ENCODE measurements at places on chromosomes 6 and 20.

GRCh38 chr6:123956492-123957139, 153.0 kb downstream of the NKAIN2 start:
- DNase-seq: no peak

GRCh38 chr20:32045999-32046398, 6.0 kb upstream of the HCK start:
- no peak for DNase-seq

- DNase-seq: no peak
These were observed 10.4 kb downstream of the E2F3 start for GRCh38 chr6:20411953-20412681.

DNA sequence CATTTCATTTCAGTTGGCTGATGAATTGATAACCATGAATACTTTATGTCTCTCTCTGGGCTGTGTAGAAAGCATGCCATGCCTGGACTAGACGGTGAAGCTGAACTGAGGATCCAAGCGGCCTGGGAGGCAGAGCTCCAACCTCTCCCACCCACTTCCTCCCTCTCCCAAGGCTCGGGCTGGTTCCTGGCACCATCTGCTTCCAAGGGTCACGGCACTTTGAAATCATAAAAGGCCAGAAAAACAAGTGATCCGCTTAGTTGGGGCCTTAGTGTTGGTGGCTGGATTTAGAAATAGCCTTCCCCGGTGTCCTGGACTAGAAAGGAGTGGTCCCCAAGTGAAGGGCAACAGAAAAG, 202.4 kb upstream of the PMEPA1 start:
- no peak for DNase-seq

DNA sequence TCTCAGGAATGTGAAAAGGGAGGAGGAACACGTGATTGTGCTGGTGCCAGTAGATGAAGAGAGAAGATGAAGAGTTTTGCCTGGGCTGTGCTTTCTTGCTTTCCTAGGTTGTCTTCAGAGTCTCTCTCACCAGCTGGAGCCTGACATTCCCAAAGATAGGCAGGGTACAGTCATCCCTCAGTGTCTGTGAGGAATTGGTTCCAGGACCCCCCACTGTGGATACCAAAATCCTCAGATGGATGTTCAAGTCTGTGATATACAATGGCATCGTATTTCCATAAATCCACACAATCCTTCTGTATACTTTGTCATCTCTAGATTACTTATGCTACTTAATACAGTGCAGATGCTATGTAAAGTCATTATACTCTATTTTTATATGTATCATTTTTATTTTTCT, 113.5 kb downstream of the SAMD5 start:
- no peak for DNase-seq

DNA sequence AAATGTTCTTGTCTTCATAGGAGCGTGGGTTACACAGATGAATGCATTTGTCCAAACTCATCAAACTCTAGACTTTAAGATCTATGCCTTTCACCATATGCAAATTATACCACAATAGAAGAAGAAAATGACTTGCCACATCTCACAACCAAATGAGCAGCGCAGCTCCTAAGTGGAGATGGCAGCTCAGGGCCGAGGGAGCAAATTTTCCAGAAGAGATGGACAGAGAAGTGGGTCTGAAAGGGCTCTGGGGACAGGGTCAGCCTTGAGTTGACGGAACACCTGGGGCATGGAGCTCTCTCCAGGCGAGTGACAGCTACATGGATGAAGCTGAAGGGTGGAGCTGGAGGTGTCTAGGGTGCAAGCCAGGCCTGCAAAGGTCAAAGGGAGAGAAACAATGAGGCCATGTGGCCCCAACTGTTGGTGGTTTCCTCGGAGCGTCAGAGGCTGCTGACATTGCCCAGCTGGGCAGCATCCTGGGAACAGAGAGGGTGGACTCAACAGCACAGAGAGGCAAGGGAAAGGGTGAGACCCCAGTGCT, 228.3 kb downstream of the NRN1 start:
- DNase-seq: no peak

GRCh38 chr6:35057449-35058357, 83.4 kb downstream of the TCP11 start:
- DNase-seq: no peak

DNA sequence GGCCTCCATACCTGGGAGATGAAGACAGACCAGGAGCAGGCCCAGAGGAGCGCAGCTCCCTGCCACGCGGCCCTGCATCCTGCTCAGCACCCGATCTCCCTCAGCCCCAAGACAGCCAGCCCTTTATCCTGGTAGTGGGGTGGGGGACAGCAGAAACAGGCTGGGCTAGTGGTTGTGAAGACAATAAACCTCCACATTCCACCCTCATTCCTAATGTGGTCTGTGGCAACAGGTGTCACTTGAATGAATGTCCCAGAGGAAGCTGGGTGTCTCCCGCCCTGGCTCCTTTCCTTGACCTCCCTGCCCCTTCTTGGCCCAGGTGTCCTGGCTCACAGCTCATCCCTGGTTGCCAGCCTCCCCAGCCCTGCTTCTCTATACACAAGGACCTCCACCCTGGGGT, at the start of gene C6orf15:
Gene C6orf15, minus strand, starts transcription at position 98 of the 400 bp plus-strand sequence. Its CDS starts 20 bp downstream, at position 78.
- no peak for DNase-seq

DNA sequence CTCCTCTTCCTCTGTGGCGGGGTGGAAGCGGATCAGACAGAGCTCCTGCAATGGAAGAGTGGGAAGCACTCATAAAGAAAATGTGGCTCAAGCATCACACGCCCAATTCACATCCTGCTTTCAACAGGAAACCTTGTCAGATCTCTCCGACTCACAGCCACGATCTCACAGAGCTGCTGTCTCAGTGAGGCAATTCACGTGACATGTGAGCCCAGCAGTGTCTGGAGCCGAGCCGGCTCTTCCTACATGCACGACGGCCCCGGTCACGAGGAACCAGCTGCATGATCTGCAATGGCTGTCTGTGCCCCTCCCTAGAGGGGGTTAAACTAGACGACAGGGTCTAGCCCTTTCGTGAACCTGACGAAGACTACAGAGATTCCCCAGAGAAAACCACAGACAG, 29.5 kb upstream of the TCFL5 start:
- DNase-seq: no peak

- DNase-seq: no peak
These were observed 250.8 kb upstream of the HTR1E start for GRCh38 chr6:86686496-86686895.

DNA sequence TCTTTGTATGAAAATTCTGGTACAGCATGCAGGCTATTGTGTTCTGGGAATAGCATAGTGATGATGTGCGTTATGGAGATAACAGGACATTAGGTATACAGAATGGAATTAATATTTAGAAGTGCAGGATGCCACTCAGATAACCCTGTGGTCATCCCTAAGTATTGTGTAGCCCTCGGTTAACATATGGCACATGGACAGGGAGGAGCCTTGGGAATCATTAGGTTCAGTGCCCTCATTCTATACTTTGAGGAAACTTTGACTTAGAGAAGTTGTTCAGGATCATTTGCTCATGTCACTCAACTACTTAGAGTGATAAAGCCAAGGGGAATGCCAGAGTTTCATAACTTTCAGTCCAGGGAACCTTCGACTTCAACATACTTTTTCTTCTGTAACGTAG, 185.9 kb downstream of the UST start:
- no peak for DNase-seq

- DNase-seq: no peak
These were observed 216.8 kb upstream of the SGK1 start for GRCh38 chr6:134534708-134535149.

- no peak for DNase-seq
These were observed 103.4 kb upstream of the RALGAPA2 start for GRCh38 chr20:20815711-20816455.

DNA sequence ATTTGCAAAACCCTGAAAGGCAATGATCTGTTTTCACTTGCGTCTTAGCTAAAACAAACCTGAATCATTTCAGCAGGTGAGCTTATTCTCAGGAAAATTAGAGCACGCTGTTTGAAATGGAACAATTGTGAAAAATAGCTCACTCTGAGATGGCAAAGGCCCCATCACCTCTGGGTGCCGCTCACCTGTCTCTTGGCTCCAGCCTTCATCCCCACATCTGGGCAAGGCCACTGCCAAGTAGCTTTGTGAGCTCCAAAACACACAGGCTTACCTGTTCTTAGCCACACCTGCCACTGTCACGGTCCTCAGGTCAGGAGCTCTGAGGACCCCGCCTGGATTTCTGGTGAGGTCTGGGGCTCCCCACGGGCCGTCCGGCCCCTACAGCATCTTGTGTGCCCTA, 66.7 kb downstream of the SMOC2 start:
- DNase-seq: no peak

- DNase-seq: no peak
These were observed 108.9 kb upstream of the STXBP5 start for GRCh38 chr6:147095316-147095715.

DNA sequence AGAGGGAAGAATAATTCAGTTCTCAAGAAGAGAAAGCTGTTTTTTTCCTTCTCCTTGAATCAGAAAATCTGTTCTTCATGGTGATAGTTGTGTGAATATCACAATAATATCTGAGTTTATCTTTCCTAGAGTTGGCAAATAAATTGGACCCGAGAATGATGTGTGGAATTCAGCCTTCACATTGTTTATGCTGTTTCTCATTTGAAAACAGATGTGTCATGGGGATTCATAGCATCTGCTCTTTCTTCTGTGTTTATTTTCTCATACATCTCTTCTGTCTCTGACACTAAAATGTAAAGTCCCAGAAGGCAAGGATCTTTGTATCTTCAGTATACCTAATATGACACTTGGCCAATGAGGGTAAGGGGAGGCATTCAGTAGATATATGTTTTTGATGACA, 103.6 kb upstream of the SGK1 start:
- no peak for DNase-seq

DNA sequence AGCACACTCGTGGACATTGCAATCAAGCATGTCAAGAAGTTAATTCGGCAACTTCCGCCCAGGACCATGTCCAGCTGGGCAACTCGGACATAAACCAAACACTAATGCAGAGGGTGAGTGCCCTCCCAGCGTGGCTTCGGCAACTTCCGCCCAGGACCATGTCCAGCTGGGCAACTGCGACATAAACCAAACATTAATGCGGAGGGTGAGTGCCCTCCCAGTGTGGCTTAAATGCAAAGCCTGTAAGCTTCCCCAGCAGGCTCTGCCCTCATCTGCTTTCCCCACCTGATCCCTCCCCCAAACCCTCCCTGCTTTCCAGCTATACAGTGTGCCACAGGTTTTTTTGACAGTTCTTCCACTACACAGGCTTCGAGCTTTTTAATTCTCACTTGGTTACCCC, 143.4 kb downstream of the PXDC1 start:
- no peak for DNase-seq

- DNase-seq: no peak
These were observed 304.5 kb downstream of the PRL start for GRCh38 chr6:21992178-21992967.

- DNase-seq: no peak
These were observed 56.8 kb downstream of the NCR2 start for GRCh38 chr6:41392246-41392645.

DNA sequence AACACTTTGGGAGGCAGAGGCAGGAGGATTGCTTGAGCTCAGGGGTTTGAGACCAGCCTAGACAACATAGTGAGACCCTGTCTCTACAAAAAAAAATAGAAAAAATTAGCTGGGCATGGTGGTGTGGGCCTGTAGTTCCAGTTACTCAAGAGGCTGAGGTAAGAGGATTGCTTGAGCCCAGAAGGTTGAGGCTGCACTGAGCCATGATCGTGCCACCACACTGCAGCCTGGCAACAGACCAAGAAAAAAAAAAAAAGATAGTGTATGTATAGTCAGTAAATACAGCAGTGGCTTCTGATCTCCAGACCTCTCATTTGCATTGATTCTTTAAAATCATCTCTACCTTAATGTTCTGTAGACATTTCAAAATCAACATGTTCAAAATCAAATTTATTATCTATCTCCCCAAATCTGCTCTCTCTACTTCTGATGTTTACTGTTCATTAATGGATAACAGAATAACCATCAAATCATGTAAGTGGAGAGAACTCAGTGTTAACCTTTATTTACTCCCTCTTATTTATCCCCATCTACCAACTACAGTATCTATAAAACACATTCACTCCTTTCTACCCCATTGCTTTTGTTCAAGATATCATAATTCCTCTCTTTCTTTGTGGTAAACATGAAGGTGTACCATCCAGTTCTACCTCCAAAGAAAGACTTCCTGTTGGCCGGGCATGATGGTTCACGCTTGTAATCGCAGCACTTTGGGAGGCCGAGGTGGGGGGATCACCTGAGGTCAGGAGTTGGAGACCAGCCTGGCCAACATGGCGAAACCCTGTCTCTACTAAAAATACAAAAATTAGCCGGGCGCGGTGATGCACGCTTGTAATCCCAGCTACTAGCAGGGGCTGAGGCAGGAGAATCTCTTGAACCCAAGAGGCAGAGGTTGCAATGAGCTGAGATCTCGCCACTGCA, 7.7 kb downstream of the PROCR start:
- no peak for DNase-seq

DNA sequence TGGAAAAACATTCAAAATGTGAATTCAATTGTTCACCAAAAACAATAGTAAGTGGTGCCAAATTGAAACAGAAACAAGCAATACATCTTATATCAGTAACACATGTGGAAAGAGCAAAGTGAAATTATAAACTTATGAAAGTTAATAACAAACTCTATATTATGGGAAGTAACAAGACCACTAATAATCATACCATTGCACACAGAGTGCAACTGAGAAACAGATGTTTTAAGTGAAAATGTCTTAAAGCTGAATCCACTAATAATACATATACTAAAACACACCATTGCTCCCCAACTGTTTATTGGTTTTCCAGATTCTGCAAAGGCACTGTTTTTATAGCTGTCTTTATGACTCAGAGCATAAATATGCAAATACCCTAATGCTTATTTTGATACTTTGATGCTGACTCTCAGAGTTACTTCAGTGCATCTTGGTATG, 292.3 kb downstream of the RFPL4B start:
- DNase-seq: no peak

- DNase-seq: no peak
These were observed 11.2 kb upstream of the TAGAP start for GRCh38 chr6:159056003-159056402.

GRCh38 chr6:2454180-2454579, 208.8 kb upstream of the GMDS start:
- no peak for DNase-seq

GRCh38 chr20:48262466-48262865, 477.2 kb upstream of the SULF2 start:
- no peak for DNase-seq

- no peak for DNase-seq
These were observed 531.3 kb upstream of the JAG1 start for GRCh38 chr20:11204926-11205768.

GRCh38 chr6:148307405-148307804, 35.2 kb upstream of the SASH1 start:
- no peak for DNase-seq

GRCh38 chr6:7241160-7241559, 71.8 kb downstream of the SSR1 start:
- DNase-seq: no peak
